Bronchus fibroblast of lung (primary cell): ENCODE measurements at places on chromosomes 3 and 15. TPM values are rescaled to one million over a fixed set of nuclear protein-coding genes. Genes with fewer than 3 reads are reported as not detected.

Gene SLC22A14
- total RNA-seq, result not detected in 2 replicates

Gene CPN2
- not detected in 2 replicates for total RNA-seq

Gene KNG1
- not detected in 2 replicates for total RNA-seq

Gene NLGN1
- total RNA-seq, result 0.50 and 0.74 TPM in 2 replicates

Gene SEMA7A
- 24.7 and 26.2 TPM in 2 replicates for total RNA-seq

Gene CRYGS
- 0.34 and 0.59 TPM in 2 replicates for total RNA-seq

Gene GABPB1
- 32.6 and 41.0 TPM in 2 replicates for total RNA-seq
